ENCODE measurements at places on chromosomes 7 and 10.

DNA sequence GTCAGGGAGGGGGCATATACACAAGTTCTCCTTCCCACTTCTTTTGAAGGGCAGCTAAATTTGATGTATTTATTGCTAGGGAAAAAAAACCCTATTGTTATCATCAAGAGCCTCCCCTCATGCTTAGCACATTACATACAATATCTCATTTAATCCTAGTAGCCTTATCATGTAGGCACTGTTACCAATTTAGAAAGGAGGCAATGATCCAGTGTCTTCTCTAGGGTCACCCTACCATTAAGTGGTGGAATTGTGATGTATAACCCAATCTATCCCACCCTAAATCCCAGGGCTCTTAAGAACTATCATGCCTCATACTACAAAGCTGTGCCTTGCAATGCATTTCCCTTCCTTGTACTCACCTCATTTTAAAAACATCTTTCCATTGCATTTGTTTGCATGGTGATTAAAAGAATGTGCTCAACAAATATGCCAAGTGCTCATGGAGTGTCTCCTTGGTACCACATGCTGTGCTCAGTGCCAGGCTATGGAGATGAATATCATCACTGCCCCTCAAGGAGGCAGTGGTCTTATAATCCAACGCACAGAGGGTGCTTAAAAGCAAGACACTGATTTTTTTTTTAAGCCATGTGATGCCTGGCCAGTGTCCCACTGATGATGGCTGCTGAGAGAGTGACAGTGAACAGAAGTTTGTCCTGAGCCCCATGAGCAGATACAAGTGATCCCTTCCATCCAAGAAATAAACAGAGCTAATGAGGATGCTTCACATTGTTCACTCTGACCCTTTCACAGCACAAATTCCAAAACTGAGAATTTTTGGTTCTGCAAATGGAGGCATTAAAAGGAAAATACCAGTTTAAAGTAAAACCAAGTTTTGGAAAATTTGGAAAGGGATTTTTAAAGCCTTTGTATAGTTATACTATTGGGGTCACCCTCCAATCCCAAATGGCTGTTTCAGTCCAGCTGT lies 98.2 kb downstream of the SORBS1 start:
- no peak for DNase-seq

DNA sequence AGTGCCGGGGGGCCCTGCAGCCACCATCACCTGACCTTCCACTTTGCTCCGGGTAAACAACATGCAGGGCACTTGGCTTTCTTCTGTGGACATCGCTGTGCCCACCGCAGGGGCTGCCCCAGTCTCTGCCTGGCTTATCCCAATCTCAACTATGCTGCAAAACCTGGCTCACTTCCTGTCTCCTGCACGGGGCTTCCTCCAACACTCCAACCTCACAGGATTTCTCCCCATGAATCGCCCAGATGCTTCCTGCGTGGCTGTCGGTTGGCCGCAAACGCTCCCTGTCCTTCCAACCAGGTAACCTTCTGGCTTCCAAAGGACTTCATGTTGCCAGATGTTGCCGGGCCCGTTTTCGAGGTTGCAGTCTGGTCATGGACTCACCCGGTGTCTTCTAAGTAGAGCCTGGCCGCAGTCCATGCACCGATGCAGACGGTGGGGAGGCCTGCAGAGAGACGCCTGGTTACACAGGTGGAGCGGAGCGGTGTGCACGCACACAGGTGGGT lies 109.0 kb downstream of the VIPR2 start:
- DNase-seq: no peak

GRCh38 chr7:8783229-8783628 lies 349.8 kb downstream of the NXPH1 start:
- DNase-seq: no peak

DNA sequence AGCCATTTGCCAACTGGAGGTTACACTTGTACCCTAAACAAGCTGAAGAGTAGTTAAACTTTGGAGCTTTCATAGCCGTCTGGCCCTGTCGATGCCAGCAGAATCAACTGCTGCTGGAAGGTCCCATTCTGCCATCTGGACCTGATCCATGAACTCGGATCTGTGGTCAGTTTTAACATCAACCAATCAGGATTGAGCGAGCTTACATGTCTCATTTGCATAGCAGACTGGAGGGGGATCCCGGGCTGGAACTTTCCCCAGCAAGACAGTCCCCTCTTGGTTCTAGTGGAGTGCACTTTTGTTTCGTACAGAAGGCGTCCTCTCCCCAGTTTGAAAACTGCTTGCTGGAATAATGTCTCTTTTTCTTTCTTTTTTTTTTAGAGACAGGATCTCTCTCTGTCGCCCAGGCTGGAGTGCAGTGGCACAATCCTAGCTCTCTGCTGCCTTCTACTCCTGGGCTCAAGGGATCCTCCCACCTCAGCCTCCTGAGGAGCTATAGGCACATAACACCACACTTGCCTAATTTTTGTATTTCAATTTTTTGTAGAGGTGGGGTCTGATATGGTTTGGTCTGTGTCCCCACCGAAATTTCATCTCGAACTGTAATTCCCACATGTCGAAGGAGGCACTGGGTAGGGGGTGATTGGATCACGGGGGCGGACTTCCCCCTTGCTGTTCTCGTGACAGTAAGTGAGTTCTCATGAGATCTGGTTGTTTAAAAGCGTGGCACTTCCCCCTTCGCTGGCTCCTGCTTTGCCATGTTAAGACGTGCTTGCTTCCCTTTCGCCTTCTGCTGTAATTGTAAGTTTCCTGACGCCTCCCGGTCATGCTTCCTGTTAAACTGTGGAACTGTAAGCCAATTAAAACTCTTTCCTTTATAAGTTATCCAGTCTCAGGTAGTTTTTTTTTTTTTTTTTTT lies 42.8 kb upstream of the SEPHS1 start:
- DNase-seq: peak; percentile 33

DNA sequence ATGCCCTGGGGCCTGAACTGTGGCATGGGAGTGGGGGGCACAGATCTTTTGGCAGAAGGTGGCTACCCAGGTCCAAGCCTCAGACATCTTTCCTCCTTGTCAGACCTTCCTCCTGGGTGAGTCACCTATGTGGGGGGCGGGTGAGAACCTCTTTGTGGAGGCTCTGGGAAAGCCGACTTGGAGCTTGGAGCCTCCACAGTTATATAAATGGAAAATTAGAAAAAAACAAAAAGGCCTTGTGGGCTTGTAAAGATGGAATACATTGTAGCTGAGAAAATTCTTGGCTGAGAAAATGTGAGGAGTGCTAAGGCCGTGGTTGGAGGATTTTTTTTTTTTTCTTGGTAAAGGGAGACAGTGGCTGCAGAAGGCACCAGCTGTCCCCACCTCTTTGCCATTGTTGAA lies 292.5 kb downstream of the CCDC3 start:
- DNase-seq: no peak

Data from HL-60 (cell line).